ENCODE measurements at places on chromosomes 2 and 18.

- DNase-seq = no peak
These were observed 227.1 kb upstream of the LYPD1 start for GRCh38 chr2:132897111-132897510.

- DNase-seq = no peak
These were observed 15.5 kb downstream of the RPIA start for GRCh38 chr2:88707003-88707402.

DNA sequence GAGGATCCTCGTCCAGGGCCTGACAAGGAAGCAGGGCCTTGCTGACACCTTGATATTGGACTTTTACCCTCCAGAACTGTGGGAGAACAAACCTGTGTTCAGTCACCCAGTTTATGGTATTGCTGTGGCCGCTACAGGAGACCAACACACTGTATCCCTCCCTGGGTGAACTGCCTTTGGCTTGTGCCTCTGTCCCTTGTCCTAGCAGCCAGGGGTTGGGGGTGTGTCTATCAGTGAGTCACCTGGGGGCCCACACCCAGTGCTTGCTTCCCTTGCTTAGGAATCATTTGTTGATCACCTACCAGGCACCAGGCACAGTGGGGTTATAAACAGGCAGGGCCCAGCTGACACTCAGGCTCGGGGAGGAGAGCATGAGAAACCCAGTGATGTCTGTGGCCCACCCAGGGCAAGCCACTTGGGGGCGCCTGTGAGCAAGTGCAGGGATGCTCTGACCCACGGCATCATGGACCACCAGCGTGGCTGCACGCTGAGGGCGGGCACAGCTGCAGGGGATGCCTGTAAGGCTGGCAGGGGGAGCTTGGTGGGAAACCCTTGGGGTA is 17.1 kb downstream of the TMEM185B start:
- DNase-seq = no peak

- no peak for DNase-seq
These were observed 16.3 kb upstream of the CDH2 start for GRCh38 chr18:28193177-28193778.

DNA sequence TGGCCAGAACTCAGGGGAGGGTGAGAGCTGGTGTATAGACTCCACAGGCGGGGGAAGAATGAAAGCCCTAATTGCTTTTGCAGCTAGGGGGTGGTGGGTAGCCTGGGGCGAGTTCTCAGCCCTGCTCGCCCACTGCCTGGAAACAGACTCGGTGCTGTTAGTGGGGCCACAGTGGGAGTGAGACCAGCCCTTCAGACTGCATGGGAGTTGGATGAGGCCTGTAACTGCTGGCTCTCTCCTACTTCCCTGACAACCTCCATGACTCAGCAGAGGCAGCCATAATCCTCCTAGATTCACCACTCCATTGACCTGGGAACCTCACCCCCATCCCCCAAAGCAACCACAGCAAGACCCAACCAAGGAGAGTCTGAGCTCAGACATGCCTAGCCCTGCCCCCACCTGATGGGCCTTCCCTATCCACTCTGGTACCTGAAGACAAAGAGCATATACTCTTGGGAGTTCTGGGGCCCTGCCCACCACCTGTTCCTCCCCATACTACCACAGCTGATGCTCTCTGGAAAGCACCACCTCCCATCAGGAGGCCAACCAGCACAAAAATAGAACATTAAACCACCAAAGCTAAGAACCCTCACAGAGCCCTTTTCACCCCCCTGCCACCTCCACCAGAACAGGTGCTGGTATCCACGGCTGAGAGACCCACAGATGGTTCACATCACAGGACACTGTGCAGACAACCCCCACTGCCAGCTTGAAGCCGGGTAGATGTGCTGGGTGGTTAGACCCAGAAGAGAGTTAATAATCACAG is 226.3 kb downstream of the EIPR1 start:
- no peak for DNase-seq

All from activated T-helper 1 cell treated with anti-CD3 and anti-CD28 coated beads, Interleukin-2, amount 50 U/mL, for 16 hours (primary cell).